ENCODE measurements at places on chromosomes 5 and 9. TPM values are rescaled to one million over a fixed set of nuclear protein-coding genes. Genes with fewer than 3 reads are reported as not detected.

- no peak for DNase-seq
Measured at GRCh38 chr5:44511596-44511995, 122.4 kb upstream of the FGF10 start.

FGF18 gene
- not detected for total RNA-seq

GRCh38 chr9:70060883-70061507 lies 17.3 kb downstream of the MAMDC2 start:
- DNase-seq, result no peak

DNA sequence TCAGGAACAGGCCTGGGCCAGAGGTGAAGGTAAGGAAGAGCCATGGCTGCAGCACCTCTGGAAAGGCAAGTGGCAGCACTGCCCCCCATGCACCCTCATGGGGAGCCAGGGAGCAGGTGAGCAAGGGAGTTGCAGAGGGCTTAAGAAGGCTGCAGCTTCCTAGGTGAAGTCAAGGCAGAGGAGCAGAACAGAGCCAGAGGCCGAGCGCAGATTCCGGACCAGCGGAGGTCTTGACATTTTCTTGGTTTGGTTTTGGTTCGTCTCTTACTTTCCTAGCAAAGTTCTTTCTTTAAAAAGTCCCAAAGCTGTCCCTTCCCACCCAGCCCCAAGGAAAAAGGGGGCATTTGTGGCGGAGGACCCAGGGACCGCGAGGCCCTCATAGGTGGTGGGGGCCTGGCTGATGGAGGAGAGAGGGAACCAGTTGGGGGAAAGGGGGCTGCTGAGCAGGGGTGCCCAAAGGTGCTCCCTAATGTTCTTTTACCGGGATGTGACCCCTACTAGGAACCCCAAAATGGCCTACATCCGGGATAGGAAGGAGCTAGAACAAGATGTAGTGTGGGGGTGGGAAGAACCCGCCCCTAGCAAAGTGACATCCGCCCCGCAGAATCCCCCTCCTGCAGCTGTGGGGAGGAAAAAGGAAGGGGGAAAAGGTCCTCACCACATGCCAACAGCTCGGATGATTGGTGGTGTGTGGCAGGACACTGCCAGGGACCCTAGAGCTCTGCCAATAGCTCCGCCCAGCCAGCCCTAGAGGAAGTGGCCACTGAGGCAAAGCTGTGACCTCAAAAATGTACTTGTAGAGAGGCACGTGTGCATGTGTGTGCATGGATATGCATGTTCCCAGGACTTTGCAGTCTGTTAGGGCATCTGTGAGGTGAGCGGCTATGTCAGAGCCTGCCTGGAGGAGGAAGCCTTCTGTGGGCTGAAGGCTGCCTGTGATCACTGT lies 914 bp upstream of the CD72 start:
- no peak for DNase-seq

GRCh38 chr9:72526901-72527800 lies 5.7 kb downstream of the TMC1 start:
- DNase-seq, result no peak

DNA sequence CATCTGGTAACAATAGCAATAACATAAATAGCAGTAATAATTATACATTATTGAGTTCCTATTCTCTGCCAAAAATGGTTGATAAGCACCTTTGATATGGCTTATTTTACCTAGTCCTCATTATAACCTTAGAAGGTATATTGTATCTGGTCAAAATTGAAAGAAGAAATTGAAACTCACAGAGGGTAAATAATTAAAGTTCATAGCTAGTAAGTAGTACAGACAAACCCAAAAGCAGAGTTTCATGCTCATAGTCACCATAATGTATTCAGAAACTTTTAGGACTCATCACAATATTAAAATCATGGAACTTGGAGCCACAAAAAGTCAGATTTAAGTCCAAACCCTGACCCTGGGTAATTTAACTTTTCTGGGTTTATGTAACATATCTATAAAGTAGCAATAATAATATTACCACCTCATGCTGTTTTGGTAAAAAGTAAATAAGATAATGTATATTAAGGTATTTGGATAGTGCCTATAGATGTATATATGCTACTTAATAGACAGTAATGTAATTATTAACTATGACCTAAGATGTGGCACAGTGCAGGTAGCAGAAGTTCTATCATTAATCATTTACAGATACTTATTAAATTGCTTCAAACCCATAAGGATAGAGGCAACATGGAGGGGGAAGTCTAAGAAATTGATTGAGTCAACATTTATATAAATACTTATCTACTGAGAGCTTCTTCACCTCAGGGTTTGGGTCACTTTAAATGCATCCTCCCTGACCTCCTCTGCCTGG lies 32.4 kb downstream of the STK32A start:
- DNase-seq, result no peak

CCDC192 gene
- 1.2 TPM for total RNA-seq

CER1 gene
- total RNA-seq, result not detected

PCDHAC1 gene
- 5.4 TPM for total RNA-seq

DNA sequence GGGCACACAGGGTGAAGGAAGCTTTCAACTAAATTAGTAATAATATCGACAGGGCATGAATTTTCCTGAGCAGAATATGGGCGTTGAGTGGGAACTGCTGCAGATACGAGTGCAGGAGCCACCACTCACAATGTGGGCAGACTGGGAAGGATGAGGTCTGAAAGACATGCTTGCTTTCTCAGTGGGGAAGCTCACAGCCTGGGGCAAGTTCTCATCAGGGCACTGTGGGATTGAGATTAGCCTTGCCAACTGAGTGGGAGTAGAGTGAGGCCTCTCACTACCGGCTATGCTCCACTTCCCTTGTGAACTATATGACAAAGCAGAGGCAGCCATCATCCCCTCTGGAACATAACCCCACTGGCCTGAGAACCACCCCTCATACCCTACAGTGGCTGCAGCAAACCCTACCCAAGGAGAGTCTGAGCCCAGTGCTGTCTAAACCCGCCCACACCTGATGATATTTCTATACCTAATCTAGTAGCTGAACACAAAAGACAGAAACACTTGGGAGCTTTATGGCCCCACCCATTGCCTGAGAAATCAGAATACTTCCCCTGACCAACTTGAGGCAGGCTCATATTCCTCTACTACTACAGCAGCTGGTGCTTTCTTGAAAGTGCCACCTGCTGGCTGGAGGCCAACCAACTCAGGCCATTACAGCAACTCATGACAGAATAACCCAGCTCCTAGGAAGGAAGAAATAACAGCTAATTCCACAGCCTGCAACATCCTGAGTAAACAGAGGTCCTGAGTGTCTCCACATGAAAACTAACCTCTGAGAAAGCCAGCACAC lies 173.7 kb upstream of the SPEF2 start:
- DNase-seq, result no peak

MUSK gene
- total RNA-seq, result 7.9 TPM

DNA sequence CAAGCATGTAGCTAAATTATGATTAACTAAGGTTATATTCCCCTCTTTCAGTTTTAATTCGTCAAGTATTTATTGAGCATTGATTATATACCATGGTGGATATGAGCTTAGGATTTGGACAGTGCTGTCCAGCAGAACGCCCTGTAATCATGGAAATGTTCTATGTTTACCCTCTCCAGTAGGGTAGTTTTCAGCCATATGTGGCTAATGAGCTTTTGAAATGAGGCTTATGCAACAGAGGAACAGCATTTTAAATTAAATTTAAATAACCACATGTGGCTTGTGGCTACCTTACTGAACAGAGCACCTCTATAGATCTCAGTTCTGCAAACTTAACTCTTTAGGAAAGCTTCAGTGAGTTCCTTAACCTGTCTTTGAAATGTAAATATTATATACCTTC lies 59.1 kb downstream of the JMY start:
- DNase-seq, result no peak

SLC6A7 gene
- not detected for total RNA-seq

DNA sequence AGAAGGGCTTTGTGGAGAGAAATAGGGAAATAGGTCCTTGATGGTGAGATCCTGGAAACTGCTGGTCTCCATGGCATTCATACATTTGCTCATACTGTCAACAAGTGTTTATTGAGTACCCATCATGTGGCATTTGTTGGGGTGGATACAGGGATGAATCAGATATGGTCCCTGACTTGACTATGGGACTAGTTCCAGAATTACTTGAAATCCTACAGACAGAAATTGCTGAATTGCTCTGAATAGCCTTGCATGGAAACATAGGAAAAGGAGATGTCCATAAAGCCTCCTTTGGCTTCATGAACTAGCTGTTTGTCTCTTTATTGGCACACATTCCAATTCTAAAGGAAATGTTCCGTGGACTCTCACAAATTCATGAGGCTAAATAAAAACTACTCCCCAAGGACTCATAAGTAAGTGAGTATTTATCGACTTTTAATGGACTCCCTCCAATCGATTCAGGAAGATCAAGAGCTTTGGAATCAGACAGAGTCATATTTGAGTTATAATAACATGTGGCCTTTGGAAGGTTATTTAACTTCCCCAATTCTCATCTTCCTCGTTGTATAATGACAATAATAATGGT lies 122.4 kb upstream of the C6 start:
- no peak for DNase-seq

SLC1A1 gene
- 2.1 TPM for total RNA-seq

- no peak for DNase-seq
Measured at GRCh38 chr5:78881884-78882283, 103.2 kb downstream of the ARSB start.

SAPCD2 gene
- total RNA-seq, result 0.40 TPM

GRCh38 chr9:75088646-75089372 lies 495 bp downstream of the OSTF1 start:
- peak; percentile 92 for DNase-seq

IL9 gene
- not detected for total RNA-seq

CACFD1 gene
- total RNA-seq, result 21.7 TPM

SLC28A3 gene
- total RNA-seq, result under 0.01 TPM

DNA sequence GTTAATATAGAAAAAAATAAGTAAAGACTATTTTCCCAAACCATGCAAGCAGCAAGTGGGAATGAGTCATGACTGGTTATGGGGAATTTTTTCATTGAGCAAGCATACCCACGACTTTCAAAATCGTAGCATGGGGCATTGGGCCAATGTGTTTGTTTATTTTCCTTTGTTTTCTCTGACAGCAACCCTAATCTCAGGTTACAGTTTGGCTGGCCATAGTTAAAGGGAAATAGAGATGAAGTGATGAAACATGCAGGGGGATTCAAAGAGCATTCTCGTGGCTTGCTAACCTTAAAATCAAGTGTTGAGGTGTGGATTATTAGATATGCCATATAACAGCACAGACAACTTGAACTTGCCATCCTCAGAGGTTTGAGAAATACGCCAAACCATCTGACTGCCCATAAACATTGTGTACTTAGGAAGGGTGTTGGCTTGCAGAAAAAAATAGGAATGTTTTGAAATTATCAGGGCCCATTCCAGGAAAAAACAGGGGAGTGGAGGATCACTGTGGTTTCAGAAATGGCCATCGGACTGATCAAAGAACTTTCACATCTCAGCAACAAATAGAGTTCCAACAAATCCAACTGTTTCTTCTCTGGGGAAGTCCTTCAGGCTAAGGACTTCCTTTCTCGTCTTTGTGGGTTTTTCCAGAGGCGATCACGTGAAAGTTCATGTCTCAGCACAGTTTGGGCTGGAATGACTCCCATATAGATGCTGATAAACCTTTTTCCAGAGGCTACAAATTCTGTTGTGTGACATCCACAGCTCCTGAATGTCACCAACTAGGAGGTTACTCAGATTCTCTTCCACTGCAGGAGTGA lies 259.1 kb downstream of the SYK start:
- peak; percentile 92 for DNase-seq

DNA sequence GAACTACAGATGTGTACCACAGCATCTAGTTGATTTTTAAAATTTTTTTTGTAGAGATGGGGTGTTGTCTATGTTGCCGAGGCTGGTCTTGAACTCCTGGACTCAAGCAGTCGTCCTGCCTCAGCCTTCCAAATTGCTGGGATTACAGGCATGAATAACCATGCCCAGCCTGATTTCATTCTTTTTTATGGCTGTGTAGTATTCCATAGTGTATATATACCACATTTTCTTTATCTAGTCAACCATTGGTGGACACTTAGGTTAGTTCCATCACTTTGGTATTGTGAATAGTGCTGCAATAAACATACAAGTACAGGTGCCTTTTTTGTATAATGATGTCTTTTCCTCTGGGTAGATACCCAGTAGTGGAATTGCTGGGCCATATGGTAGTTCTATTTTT lies 3.8 kb downstream of the RCL1 start:
- no peak for DNase-seq

DNA sequence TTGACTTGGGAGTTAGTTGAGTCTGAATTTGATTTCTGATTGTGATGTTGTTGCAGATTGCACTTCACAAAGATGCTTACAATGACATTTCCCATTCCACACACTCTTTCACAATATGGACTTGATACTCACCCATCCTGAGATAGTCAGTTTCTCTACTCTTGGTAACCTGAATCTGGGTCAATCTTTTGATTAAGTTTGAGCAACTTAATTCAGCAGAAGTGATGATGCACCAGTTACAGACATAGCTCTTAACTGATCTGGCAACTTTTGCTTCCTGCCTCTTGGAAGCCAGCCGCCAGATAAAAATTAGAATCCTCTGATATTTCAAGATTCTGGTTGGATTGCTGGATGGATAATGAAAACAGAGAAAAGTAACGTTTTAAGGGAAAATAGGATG lies 79.7 kb upstream of the OSMR start:
- DNase-seq, result no peak

DNA sequence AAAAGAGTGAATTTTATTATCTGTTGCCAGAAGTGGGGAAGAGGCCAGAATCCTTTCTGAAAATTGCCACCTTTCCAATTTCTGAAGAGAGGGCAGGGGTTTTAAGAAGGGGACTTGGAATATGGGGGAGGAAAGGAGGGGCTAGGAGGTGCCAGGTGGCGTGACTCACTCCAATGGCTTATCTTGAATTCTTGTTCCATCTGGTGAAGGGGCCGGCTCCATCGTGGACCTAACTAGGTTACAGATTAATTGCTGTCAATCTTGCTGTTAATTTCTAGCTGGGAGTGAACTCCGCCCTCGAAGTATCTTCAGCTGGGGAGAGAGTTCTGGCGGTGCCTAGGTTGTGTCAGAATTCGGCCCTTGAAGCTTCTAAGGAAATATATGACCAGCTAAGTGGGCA lies 138.7 kb downstream of the YTHDC2 start:
- DNase-seq, result no peak

PLPPR1 gene
- not detected for total RNA-seq

DNA sequence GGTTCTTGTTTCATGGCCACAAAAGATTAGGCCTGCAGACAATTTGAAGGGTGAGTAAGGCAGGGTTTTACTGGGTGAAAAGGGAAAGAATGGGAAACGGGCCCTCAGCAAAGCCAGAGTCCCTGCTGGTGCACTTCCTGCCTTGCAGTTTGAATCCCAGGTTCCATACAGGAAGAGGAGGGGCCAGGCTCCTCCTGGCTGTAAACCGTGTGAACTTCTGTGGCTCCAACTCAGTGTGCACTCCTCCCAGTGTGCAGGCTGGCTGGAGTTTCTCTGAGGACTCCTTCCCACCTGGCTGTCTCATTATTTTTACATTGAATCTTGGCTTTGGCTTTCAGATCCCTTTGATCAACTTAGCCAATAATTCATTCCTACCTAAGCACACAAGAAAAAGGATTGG lies 367.1 kb upstream of the KLF4 start:
- DNase-seq, result no peak

- DNase-seq, result no peak
Measured at GRCh38 chr5:96001262-96001661, 39.6 kb upstream of the ELL2 start.
